ENCODE measurements at places on chromosomes 12 and 14.

DNA sequence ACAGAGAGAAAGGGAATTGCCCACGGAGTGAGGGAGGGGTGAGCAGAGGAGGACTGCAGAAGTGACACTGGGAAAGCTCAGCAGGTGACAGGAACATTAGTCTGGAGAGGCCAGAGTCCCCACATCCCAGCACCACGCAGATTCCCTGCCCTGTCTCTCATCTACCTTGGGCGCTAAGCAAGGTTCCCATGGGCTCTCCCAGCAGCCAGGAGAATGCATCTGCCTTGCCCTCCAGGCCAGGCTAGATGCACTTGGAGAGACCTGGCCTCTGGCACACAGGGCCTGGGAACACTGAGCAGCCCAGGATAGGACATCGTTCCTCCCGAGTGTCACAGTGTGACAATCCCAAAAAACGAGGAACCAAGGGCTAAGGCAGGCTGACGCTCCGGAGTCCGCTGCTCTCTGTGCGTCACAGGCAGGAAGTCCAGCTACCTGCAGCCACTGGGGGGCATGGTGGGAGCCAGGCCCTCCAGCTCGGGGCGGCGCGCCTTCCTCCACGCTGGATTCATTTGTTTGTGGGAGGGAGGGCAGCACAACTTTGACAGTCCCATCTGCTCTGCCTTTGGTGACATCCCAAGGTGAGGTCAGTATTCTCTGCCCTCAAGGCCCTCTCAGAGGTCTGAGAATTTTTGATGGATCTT is 5.4 kb upstream of the NGB start:
- no peak for DNase-seq
- H3K27ac ChIP-seq = no peak overlapping the region

- H3K36me3 ChIP-seq = peaks cover 2% of the 10 kb centered on the region
- DNase-seq = no peak
These were observed 149.0 kb downstream of the PRKCH start for GRCh38 chr14:61470261-61470960.

GRCh38 chr12:106600503-106600902 is 17.7 kb downstream of the RFX4 start:
- peaks cover 31% of the 10 kb centered on the region for H3K27me3 ChIP-seq
- H3K36me3 ChIP-seq = no peaks in the 10 kb centered on the region
- DNase-seq = no peak
- H3K4me1 ChIP-seq = peaks cover 15% of the 10 kb centered on the region

DNA sequence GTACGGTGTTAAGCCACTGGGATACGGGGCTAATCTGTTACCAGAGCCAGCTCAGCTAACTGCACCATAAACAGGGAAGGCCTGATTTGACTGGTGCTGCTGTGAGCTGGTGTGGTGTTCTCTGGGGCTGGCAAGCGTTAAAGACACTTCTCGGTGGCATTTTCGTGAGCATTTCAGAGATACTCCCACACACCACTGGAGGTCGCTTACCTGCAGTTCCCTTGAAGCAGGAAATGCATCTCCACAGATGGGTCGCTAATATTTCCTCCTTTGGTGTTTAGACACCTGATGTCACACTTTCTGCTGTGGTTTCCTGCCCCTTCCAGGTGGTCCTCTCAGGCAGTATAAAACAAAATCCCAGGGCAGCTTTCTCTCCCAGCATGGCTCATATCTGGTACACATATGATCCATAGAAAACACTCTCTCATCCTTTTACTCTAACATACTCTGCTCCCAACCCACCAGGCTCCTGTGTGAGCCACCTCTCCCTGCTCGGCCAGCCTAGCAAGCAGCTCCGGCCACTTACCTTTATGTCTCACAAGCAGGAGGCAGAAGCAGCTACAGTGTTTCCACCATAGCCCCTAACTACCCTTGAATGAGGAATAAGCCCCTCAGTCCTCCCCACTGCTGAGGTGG is 129.9 kb upstream of the GRIN2B start:
- H3K36me3 ChIP-seq = no peaks in the 10 kb centered on the region
- H3K27me3 ChIP-seq = peaks cover 42% of the 10 kb centered on the region
- no peaks in the 10 kb centered on the region for H3K4me1 ChIP-seq
- H3K4me3 ChIP-seq = no peak overlapping the region
- no peak overlapping the region for H3K27ac ChIP-seq
- no peak for DNase-seq

- no peaks in the 10 kb centered on the region for H3K27me3 ChIP-seq
- no peak for DNase-seq
- peak within 1 kb of the TSS; percentile 91 for H3K27ac ChIP-seq
- H3K36me3 ChIP-seq = peaks cover 7% of the 10 kb centered on the region
- H3K4me3 ChIP-seq = peak within 1 kb of the TSS; percentile 96
These were observed at the start of gene NYNRIN for GRCh38 chr14:24398653-24399446. Gene NYNRIN, plus strand, starts transcription at chr14:24399003. Its CDS starts 244 bp downstream, at chr14:24399247.

GRCh38 chr14:64801800-64802199 is 77.9 kb downstream of the SPTB start:
- H3K27ac ChIP-seq = no peak overlapping the region
- no peaks in the 10 kb centered on the region for H3K27me3 ChIP-seq
- no peak overlapping the region for H3K4me3 ChIP-seq
- H3K36me3 ChIP-seq = no peaks in the 10 kb centered on the region
- DNase-seq = no peak
- H3K4me1 ChIP-seq = peaks cover 4% of the 10 kb centered on the region

DNA sequence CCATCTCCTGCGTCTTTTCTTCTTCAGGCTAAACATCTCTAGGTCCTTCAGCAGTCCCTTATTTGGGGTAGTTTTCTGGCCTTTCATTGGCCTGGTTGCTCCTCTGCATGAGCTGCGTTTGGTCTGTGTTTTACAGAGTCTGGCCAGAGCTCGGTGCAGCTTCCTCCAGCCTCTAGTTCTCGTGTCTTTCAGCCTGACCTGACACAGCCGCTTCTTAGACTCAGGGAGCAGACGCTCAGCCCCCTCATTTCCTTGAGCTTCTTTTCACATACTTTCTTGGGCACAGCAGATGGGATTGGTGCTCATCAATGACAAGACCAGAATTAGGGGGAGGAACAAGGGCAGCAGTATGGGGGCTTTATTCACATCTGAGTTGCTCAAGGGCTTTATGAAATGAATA is 13.6 kb upstream of the GSG1 start:
- peaks cover 13% of the 10 kb centered on the region for H3K36me3 ChIP-seq
- peaks cover 12% of the 10 kb centered on the region for H3K4me1 ChIP-seq
- peak overlapping the region; percentile 34 for H3K27ac ChIP-seq
- no peak for DNase-seq

DNA sequence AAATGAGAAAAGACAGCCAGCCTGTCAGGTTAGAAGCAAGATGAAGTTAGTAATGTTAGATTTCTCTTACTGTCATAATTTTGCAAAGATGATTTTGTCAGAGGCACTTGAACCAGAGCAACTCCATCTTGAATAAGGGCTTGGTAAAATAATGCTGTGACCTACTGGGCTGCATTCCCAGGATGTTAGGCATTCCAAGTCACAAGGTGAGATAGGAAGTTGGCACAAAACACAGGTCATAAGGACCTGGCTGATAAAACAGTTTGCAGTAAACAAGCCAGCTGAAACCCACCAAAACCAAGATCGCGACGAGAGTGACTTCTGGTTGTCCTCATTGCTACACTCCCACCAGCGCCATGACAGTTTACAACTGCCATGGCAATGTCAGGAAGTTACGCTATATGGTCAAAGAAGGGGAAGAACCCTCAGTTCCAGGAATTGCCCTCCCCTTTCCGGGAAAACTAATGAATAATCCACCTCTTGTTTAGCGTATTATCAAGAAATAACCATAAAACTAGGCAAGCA is 1313.5 kb upstream of the TMEM132C start:
- H3K36me3 ChIP-seq = no peaks in the 10 kb centered on the region
- H3K4me3 ChIP-seq = no peak overlapping the region
- H3K4me1 ChIP-seq = peaks cover 7% of the 10 kb centered on the region
- no peaks in the 10 kb centered on the region for H3K27me3 ChIP-seq
- H3K27ac ChIP-seq = no peak overlapping the region
- no peak for DNase-seq

DNA sequence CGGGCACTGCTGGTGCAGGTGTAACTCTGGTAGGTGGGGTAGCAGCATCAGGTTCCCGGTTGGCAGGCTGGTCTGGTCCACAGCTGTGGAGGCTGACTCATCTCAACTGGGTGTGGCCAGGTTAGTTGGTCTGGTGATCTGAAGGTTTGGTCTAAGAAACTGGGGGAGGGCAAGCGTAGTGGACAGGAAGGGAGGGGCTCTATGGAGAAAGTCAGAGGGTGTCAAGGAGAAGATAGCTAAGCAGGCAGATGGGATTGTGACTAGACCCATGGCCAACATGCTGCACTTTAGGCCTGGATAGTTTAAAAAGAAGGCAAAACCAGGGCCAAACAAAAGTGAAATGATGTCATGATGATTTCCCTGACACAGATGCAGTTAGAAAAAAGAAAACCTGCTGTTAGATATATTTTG is 7.9 kb downstream of the TRIM9 start:
- no peak overlapping the region for H3K4me3 ChIP-seq
- peaks cover 4% of the 10 kb centered on the region for H3K4me1 ChIP-seq
- H3K27ac ChIP-seq = peak overlapping the region; percentile 55
- no peaks in the 10 kb centered on the region for H3K36me3 ChIP-seq
- DNase-seq = no peak
- peaks cover 14% of the 10 kb centered on the region for H3K27me3 ChIP-seq

DNA sequence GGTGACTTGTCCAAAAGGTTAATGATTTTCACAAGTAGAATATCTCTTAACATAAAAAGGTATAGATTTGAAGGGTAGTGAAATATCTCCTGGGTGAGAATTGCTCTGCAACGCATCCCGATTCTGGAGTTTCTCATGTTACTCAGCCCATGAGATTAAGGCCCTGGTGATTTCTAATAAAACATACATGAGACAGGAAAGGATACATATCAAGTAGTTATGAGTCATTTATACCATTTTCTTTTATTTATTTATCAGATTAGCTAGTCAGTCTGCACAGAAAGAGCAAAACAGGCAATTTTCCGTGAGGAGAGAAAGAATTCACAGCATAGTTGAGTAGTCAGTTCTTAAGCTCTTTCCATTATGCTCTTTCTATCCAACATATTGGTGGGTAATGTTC is 535.6 kb upstream of the ATP2B1 start:
- H3K27ac ChIP-seq = no peak overlapping the region
- no peak for DNase-seq
- H3K4me3 ChIP-seq = no peak overlapping the region
- no peaks in the 10 kb centered on the region for H3K27me3 ChIP-seq

DNA sequence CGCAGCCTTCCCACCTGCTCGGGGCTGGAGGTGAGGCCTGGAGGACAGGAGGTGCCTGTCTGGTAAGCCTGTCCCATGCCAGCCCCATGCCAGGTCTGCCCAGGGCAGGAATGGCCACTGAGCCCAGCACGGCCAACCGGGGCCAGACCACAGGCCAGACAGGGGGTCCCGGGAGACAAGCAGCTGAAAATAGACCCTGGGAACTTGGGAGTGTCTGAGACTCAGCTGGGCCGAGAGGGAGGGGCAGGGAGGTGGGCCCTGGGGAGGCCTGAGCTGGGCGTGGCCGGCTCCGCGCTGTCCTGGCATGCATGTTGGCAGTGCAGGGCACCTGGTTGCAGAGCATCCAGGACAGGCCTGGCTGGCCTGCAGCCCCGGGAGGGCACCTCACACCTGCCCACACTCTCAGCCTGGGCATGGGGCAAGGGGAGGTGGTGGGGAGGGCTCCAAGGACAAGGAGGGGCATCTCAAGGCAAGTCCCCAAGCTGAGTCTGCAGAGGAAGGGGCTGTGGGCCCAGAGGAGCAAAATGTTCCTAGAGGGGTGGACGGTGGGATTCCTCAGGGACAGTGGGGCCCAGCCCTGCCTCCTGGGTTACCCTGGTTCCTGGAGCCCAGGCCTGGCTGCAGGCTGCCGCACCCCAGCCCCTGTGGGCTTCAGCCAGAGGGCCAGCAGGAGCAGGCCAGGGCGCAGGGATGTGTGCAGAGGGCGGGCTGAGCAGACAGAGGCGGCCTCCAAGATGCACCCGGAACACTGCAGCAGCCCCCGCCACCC is 3.2 kb upstream of the CRIP1 start:
- peaks cover 17% of the 10 kb centered on the region for H3K4me1 ChIP-seq
- no peak overlapping the region for H3K27ac ChIP-seq
- peaks cover 37% of the 10 kb centered on the region for H3K27me3 ChIP-seq

DNA sequence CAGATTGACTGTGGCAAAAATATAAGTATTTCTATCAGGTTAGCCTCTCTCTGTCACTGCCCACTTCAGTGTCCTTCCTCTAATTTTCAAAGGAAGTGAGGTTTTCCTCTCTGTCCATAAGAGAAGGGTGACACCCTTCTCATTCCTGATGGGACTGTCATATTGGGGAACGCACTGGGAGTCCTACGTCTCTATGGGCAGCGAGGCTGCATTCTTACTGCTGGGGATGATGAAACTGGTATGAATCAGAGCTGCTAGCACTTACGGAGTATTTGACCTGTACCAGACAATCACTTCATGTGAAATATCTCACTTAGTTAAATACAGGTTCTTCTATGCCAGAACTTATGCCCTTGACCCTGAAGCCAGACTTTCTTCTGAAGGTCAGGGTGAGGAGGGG is 436.3 kb downstream of the DPF3 start:
- H3K4me1 ChIP-seq = peaks cover 4% of the 10 kb centered on the region
- DNase-seq = no peak
- no peak overlapping the region for H3K4me3 ChIP-seq
- H3K27ac ChIP-seq = peak overlapping the region; percentile 53
- peaks cover 12% of the 10 kb centered on the region for H3K27me3 ChIP-seq

- H3K27ac ChIP-seq = peak overlapping the region; percentile 13
- H3K4me3 ChIP-seq = no peak overlapping the region
- DNase-seq = no peak
These were observed 12.2 kb downstream of the PRORP start for GRCh38 chr14:35134329-35135123.

DNA sequence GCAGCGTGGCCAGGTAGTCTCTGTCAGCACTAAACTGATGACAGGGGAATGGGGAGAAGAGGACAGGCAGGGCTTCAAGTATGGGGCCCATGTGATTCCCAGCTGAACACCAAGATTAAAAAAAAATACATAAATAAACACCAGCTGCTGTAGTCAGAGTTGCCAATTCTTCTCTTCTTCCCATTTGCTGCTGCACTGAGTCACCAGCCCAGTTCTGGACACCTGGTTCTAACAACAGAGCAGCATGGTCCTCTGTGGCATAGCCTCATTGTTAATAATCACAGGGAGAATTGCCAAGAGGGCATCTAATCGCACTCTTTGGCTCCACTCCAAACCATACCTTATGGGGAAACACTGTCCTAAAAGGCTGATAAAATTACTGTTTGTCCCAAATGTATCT is 15.1 kb downstream of the PPM1H start:
- H3K27ac ChIP-seq = no peak overlapping the region
- DNase-seq = no peak
- H3K4me3 ChIP-seq = no peak overlapping the region
- peaks cover 43% of the 10 kb centered on the region for H3K4me1 ChIP-seq

Data from type B pancreatic cell (in vitro differentiated cells).